ENCODE measurements at places on chromosomes 2 and 18.

GRCh38 chr2:168404764-168405163, 51.3 kb upstream of the CERS6 start:
- DNase-seq = peak; percentile 42

DNA sequence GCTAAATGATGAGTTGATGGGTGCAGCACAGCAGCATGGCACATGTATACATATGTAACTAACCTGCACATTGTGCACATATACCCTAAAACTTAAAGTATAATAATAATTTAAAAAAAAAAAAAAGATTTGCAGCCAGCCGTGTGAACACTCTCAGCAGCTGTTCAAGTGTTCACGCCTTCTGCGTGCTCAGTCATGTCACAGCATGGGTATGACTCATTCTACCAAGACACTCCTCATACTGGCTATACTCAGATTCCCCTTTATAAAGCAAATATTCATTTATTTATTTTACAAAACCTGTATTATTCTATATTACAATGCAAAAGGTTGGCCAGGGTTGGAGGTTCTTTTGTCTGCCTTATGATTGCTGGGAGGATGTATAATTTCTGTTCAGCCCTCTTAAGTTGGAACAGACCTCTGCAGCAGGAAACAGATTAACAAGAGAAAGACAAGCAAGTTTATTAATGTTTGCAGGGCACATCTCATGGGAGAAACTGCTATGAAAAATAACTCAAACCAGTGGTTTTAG, 1230.6 kb upstream of the CHAC2 start:
- DNase-seq = no peak

DNA sequence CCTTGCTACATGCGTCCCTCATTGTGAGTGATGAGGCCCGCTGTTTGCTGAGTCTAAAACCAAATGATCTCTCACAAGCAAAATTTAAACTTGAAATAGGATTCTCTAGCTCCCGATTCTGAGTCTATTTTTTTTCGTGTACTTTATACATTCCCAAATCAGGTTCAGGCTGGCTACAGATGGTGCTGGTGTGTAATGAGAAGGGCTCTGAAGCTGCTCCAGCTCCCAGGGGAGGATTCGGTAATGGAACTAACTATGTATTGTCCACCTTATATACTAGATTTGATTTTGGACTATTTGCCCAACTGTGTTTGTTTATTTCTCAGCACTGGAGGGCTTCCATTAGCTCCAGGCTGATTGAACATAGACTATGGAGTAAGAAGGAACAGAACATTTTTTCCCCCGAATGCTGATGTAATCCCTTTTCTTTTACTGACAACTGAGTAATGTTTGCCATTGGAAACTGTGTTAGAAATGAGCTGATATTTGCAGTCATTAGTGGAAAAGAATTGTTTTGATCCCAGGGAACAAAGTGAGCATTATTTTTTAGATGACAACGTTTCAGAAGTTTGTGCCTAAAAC, 274.0 kb upstream of the FIGN start:
- DNase-seq = no peak

DNA sequence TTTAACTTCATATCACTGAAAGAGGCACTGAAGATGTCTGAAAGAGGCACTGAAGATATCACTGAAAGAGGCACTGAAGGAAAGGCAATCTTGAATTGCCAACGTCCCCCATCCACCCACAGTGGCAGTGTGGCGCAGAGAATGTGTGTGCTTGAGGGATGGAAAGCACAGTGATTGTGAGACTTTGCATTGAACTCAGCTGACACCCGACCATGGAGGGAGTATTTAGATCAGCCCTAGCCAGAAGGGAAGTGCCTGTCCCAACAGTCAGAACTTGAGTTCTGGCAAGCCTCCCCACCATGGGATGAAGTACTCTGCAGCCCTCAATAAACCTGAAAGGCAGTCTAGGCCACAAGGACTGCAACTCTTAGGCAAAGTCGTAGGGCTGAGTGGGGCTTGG, 33.8 kb downstream of the MAP4K3 start:
- DNase-seq = no peak

GRCh38 chr2:231123362-231123898, 1.4 kb downstream of the HTR2B start:
- DNase-seq = no peak

- no peak for DNase-seq
Measured at GRCh38 chr2:239198221-239198620, 202.6 kb downstream of the HDAC4 start.

GRCh38 chr2:46252891-46253659, 44.1 kb upstream of the EPAS1 start:
- no peak for DNase-seq

DNA sequence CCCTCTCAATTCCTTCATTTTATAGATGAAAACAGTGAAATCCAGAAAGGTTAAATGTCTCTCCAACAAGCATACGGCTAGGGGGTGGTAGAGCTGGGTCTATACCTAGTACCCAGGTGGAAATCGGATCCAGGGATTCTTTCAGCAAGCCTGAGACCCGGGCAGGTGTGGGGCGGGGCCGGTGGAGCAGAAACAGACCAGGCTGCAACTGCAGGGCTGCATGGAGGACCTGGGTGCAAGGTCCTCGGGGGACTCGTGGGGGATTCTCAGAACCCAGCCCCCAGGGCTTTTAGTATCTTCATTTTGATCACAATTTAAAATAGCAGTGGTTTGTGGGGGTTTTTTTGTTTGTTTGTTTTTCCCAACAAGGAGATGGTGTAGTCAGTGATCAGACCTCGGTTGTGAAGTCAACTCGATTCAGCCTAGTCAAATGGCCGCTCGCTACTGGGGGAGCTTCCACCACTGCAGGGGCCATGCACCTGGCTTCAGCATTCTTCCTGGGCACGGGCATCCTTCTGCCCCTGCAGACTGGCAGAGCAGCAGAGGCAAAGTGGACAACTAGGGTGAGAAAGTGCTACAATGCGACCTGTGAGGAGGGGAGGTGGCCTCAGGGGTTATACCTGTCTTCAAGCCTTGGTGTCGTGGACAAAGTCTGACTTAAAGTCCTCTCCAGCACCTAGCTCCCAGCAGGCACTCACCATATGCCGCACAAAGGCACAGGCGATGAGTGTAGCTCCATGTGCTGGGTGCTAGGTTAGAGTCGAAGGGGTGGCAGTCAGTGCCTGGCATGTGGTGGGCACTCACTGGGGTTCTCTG, 46.3 kb downstream of the GORASP2 start:
- no peak for DNase-seq
